ENCODE measurements at places on chromosomes 5 and 9.

- DNase-seq, result no peak
Observed at GRCh38 chr5:179488491-179488890, 61.9 kb upstream of the RUFY1 start.

DNA sequence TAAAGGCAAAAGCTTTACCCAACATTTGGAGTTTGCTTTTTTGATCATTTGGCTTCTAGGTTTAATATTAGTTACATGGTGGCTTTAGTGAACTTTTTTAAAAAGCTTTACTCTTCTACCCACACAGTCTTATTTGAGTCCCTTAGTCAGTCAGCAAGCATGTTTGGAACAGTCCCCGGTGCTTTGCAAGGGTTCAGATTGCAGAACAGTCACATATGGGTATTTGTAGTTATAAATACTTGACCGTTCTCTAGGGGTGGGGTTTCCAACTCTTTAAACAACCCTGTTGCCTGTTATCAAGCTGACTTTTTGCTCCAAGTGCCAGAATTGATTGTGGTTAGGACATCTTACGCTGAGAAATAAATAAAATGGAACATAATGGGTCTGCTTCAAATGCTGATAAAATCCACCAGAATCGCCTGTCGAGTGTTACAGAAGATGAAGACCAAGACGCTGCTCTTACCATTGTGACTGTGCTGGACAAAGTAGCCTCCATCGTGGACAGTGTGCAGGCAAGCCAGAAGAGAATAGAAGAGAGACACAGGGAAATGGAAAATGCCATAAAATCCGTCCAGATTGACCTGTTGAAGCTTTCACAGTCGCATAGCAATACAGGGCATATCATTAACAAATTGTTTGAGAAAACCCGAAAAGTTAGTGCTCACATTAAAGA is at the start of gene CAVIN4:
Gene CAVIN4 (plus strand): TSS at position 304 of the 673 bp plus-strand sequence. CDS start 65 bp downstream, at position 369.
- DNase-seq, result no peak

- no peak for DNase-seq
Observed at GRCh38 chr9:93264338-93265125, 80.6 kb downstream of the WNK2 start.

- DNase-seq, result no peak
Observed at GRCh38 chr5:138230981-138231589, 18.0 kb upstream of the CDC23 start.

- no peak for DNase-seq
Observed at GRCh38 chr5:73763300-73764032, 137.5 kb downstream of the ARHGEF28 start.

GRCh38 chr9:110161940-110162339 is 46.0 kb downstream of the C9orf152 start:
- DNase-seq, result no peak

- DNase-seq, result no peak
Observed at GRCh38 chr5:68181039-68181599, 34.4 kb upstream of the PIK3R1 start.

DNA sequence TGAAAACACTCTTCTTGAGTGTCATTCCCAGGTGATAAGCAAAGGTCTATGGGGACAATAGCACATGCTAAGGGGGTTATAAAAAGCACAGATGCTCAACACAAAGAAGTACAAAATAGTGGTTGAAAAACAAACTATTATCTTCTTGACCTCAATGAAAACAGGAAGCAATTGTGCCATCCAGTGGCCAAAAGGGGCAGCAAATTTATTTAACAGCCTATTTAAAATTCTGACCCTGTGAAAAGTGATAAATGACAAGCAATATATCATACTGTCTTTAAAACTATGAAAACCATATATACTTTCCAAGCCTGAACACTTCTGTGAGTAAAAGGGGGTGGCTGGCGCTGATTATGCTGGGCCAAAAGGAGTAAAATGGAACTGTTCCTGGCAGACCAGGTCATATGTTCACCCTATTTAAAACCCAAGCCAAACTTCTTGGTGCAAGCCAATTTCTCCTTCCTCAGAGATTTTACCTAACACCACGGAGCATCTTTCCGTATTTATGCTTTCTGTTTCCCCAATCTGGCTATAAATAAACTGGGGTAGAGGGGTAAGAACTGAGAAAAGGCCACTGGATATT is 29.7 kb downstream of the TEX10 start:
- DNase-seq, result peak; percentile 1

DNA sequence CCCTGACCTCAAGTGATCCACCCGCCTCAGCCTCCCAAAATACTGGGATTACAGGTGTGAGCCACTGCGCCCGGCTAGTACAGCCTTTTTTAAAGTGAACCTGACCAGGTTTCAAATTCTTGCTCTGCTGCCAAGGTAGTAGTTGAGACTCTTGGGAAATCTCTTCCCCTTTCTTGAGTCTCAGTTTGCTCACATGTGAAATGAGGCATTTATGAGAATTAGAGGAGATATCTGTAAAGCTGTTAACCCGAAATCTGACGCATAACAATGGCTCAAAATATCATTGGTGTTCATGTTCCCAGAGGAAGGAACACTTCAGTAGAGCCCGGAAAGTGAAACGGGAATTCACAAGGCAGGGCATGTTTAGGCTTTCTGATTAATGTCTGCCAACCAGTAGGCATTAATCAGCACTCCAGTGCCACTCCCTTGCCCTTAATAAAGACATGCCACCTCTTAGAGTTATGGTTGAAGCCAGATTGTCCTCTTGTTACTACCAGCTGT is 1.5 kb downstream of the ARPC5L start:
- DNase-seq, result no peak

- DNase-seq, result no peak
Observed at GRCh38 chr5:170854566-170854965, 7.3 kb upstream of the RANBP17 start.

DNA sequence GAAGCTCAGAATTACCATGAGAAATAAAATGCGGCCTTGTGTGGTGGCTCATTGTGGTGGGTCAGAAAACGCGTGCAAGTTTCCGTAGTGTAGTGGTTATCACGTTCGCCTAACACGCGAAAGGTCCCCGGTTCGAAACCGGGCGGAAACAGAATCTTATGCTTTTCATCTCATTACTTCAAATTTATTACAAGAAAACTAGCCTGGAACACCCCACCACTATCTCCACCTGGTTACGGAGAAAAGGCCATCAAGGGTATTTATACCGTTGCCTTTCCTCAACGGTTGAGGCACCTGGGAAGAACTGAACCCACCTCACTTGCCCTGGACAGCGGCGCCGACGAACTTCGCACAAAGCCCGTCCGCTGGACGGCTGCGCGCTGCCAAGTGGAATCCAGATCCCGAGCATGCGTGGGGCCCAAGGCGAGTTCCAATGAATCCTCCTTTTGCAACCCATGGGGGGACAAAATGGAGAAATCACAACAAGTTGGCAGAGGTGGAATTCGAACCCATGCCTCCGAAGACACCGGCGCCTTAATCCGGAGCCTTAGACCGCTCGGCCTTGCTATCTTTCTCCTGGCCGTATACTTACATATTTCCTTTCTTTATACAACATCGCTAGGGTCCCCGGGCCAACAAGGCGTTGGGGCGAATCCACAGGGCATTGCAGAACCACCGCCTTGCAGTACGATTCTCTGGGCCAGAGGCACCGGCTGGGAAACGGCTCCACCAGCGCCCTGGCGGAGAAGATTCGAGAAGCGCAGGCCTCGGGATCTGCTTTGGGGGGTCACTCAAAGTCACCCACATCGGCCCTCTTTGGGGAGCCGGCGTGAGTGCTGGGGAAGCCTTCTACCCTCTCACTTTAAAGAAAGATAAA is 16.9 kb downstream of the OR2V2 start:
- no peak for DNase-seq
